ENCODE measurements at places on chromosomes 11 and 22.
A peak's percentile ranks its signal among the peaks of the same experiment; 100 is the strongest.

DNA sequence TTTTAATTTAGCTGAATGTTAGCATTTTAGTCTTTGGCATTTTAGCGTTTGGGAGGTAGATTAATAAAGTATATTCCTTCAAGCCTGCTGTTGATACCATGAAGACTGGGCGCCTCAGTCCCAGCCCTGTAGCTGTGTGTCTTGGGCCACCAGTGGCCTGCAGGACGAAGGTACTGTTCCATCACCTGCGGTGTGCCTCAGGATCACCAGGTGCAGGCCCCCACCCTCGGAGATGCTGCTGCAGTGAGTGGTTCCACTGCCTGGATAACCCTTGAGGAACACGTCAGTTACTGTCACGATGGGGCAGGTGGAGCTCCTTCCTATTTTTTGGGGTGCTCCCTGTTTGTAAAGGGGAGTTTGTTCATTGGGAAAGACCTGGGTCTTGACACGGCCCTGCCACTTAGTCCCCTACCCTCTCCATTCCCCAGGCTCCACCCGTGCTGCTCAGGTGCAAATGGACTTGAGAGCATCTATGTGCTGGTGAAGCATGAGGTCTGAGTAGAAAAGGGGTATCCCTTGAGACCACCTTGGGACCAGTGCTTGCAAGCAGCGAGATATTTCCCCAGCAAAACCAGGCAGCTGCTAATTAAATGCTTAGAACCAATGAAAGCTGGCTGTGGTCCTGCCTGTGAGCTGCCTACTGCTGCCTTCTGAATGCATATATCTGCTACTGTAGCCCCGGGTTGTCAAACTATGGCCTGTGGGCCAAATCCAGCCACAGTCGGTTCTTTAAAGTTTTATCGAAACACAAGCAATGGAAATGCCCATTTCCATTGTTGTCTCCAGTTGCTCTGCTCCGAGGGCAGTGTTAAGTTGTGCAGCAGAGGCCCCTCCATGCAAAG lies 28.7 kb downstream of the INCENP start:
- no peak for DNase-seq

DNA sequence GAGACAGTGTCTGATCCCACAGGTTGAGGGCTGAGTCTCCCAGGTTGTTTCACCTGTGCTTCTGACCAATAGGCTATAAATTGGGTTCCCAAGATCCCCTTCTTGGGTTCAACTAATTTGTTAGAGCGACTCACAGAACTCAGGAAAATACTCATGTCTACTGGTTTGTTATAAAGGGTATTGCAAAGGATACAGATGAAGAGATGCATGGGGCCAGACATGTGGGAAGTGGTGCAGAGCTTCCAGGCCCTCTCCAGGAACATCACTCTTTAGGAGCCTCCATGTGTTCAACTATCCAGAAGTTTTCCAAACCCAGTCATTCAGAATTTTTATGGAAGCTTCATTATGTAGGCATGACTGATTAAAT lies 4.7 kb downstream of the KLHL22 start:
- DNase-seq, result no peak

DNA sequence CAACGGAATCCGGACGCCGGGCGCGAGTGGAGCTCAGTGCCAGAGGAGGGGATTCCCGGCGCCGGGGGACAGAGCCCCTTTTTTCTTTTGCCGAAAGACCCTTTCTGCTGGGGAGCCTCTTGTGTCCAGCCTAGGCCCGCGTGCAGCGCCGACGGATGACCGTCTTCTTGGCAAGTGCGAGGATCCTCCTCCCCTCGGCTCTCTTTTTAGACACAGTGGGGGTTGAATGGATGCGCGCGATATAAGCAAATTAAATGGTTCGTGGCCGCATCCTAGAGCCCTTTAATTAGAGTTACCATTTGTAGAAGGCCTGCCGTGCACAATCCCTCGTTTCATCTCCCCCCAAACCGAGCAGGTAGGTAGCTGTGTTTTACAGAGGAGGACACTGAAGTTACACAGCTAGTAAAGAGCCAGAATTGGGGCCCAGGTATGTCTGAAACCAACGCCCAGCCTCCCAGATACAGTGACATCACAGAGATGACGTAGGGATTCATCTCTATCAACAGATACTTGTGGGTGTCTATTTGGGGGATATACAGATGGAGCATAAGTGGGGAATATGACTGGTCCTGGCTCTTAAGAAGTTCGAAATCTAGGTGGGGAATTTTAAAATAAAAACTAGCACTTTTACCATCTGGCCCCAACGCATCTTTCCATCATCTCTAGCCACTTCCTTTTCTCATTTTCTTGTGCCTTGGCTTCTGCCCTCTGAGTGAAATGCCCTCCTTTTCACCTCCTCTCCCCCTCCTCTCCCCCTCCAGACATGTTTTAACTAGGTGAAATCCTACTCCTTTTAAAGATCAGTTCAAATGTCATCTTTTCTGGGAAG lies 875 bp downstream of the TCP11L1 start:
- DNase-seq, result peak; percentile 17

- DNase-seq, result no peak
Measured at GRCh38 chr22:41459431-41459830, 9.1 kb downstream of the PHF5A start.

Measured in NCI-H1092 (cell line).